Lung microvascular endothelial cell (primary cell): ENCODE measurements at places on chromosomes 3 and 15. TPM values are rescaled to one million over a fixed set of nuclear protein-coding genes. Genes with fewer than 3 reads are reported as not detected.

GRCh38 chr3:97089621-97090020, 275.2 kb downstream of the EPHA6 start:
- DNase-seq: no peak

DNA sequence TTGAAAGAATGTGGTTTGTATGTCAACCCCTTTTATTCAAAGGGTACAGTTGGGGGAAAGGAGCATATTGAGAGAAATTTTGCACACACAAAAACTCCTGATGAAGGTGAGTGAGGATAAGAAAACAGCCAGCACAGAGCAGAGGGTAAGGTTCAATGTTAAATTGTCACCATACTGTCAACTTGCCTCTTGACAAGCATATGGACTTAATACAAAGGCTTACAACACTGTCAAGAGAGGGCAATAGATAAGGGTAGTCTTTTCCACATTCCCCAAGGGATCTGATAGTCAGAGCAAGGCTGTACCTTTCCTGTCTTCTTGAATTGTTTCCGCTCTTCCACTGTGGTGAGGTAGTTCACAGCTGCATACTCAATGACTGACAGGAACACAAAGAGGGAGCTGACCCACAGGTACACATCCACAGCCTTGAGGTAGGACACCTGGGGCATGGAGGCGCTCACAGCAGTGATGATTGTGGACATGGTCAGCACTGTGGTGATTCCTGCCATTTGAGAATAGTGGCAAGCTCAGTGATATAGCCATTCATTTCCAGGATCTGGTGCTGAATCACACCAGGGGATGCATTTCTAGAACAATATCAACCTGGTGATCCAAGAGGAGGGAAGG, 20.4 kb upstream of the RIOX2 start:
- DNase-seq: no peak

- DNase-seq: no peak
These were observed 3.4 kb upstream of the DOCK3 start for GRCh38 chr3:50671331-50671730.

Gene RARRES1
- total RNA-seq: 1.8 and 2.4 TPM in 2 replicates

Gene SLC28A1
- total RNA-seq: not detected in 2 replicates

DNA sequence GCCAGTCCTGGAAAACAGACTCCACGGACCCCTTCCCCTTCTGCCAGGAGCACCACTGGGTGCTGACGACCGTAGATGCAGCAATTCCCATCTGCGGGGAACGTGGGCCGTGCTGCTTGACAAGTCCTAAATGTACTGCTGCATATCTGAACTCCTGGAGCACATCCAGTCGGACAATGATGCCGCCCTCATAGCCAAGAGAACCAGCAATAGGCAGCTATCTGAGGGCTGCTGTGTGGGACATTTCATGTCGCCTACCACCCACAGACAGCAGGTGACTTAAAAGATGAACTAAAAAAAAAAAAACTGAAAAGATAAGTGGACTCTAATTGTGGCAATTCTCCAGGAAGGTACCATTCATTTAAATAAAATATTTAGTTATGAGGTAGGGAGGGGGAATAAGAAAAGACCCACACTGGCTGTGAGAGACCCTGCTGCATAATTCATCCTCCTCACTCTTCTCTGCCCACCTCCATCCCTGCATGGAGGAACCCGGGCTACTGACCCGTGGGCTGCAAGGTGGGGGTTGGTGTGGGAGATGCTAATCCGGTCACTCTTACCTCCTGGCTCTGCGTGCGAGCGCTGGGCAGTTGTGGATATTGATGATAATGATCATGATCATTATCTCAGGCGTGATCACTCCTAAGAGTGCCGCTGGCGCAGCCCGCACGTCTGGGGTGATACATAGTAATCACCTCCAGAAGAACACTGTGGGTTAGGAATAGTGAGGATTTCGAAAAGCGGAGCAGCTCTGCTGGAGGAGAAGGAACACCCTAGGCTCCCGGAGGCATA, 28.3 kb downstream of the ALS2CL start:
- no peak for DNase-seq

DNA sequence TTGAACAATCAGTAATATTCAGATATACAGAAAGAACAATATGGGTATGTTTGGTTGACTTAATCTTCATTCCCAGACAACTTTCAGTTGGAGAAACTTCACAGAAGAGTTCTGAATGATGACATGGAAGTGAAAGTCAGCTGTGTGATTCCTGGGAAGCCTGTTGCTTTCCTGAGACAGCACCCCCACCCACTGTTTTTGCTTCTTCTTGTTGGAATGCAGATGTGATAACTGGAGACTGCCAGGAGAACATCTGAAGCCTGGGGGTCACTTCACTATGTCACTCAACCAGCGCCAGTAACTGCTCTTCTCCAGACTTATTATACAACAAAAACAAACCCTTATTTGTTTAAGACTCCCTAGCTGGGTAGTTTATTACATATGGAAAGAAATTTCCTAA, 599.4 kb downstream of the ZIC1 start:
- no peak for DNase-seq

- DNase-seq: no peak
These were observed 214.8 kb upstream of the ST8SIA2 start for GRCh38 chr15:92178911-92179310.

DNA sequence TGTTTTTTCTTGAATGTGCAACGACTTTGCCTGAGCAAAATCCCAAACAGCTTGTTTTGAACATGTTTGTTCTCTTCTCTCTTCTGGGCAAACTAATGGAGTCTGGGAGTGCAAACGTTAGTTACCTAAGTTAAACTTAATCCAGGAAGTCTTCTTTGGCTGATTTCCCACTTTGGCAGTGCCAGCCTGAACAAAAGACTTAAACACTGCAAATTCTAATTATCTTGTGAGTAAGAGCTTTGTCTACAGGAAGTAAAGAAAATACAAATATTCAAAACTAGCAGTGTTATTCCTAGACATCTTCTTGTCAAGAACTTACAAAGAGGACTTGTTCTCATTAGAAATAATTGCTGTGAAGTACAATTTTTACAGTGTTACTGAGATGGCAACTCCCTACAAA, 16.7 kb upstream of the DENND6A start:
- no peak for DNase-seq

Gene ZNF80
- not detected in 2 replicates for total RNA-seq

- no peak for DNase-seq
These were observed 57.0 kb downstream of the CD200 start for GRCh38 chr3:112389961-112390360.

Gene ANKRD28
- total RNA-seq: 40.3 and 72.4 TPM in 2 replicates

- peak; percentile 96 for DNase-seq
These were observed 30.6 kb downstream of the CMTM7 start for GRCh38 chr3:32421991-32422859.

Gene GSK3B
- 24.6 and 28.0 TPM in 2 replicates for total RNA-seq

Gene CPNE4
- not detected in 2 replicates for total RNA-seq

Gene STX19
- not detected in 2 replicates for total RNA-seq

Gene THPO
- not detected in 2 replicates for total RNA-seq

- DNase-seq: peak; percentile 55
These were observed 20.7 kb downstream of the RPN1 start for GRCh38 chr3:128629936-128630335.
